ENCODE measurements at places on chromosomes 2 and 18. TPM values are rescaled to one million over a fixed set of nuclear protein-coding genes. Genes with fewer than 3 reads are reported as not detected.

Gene EGR4
- total RNA-seq = not detected

Gene RAX
- total RNA-seq = not detected

Gene TMEM37
- total RNA-seq = not detected

GRCh38 chr18:22913861-22914260, 19.3 kb upstream of the RBBP8 start:
- no peak for DNase-seq

DNA sequence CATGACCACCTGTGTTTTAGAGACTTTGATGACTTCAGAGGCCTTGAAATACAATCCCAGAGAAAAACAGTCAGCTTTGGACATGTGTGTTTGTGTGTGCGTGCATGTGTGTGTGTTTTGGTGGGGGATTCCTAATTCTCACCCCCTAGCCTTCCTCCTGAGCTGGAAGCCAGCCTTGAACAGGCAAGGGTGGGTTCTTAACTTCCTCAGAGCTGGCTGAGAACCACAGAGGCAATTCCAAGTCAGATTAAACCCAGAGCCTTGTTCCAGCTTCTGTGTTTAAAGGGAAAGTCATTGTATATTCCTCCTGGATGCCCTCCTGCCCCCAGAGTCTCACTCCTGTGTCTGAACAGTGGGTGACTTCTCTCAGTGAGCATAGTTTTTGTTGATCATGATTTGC, 45.2 kb upstream of the MGAT4A start:
- DNase-seq = no peak
